ENCODE measurements at places on chromosomes 2 and 18.

- no peak for DNase-seq
Observed at GRCh38 chr2:233083782-233084181, 23.6 kb downstream of the INPP5D start.

GRCh38 chr18:43648002-43648401 is 370.7 kb upstream of the SYT4 start:
- no peak for DNase-seq

GRCh38 chr2:158091647-158092046 is 10.0 kb upstream of the UPP2 start:
- no peak for DNase-seq

- DNase-seq: no peak
Observed at GRCh38 chr2:171348056-171348455, 85.7 kb downstream of the METTL8 start.

GRCh38 chr18:33201509-33201926 is 239.0 kb downstream of the CCDC178 start:
- no peak for DNase-seq

GRCh38 chr18:22378672-22379282 is 38.9 kb downstream of the CTAGE1 start:
- no peak for DNase-seq

- no peak for DNase-seq
Observed at GRCh38 chr2:647003-647560, 30.1 kb downstream of the TMEM18 start.

GRCh38 chr2:149816756-149817551 is 229.4 kb upstream of the MMADHC start:
- no peak for DNase-seq

DNA sequence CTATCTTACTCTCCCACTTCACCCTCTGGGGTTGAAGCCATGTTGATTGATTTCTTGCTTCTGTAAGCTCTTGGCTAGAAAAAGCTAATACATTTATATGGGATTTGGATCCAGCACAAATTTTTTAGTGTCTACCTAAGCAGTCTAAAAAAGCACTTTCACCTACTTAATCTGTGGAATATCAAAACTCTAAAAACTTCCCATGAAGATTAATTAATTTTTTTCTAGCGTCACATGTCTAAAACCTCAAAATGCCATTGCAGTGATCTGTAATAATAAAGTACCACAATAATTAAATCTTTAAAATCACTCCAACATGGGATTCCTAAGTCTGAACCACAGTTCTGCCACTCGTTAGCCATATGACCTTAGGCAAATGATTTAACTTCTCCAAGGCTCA is 180.1 kb downstream of the EN1 start:
- DNase-seq: no peak

DNA sequence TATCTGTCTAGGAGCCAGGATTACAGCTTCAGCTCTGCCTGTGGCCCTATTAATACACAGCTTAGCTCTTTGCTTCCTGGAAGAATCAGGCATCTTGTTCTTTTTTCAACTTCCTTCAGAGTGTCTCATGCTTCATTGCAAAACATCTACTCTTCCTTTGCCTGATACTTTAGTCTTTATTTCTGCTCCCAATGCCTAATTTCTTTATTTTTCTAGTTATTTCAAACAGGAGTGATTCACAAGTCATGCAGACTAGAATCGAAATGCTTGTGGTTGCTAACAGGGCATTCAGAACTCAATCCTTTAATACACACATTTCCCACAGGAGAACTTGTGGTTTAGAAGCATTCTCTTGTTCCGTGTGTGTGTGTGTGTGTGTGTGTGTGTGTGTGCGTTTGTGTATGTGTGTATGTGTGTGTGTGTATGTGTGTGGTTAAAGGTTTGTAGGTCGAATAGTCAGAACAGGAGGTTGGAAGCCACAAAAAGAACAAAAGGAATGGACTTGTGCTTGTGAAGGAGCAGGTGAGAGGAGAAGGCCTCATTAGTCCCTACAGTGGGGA is 28.3 kb upstream of the INSIG2 start:
- DNase-seq: no peak

DNA sequence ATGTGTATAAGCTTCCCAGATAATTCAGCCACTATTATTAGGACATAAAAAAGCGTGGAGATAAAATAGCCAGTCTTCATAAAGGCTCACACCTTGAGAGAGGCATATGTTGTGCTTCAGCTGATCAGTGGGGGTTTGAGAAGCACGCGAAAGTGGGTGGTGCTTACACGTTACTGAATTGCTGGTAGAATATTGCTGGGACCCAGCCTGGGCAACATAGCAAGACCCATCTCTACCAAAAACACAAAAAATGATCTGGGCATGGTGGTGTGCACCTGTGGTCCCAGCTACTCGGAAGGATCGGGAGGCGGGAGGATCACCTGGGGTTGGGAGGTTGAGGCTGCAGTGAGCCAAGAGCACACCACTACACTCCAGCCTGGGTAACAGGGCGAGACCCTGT is 74.9 kb upstream of the MBOAT2 start:
- DNase-seq: no peak

DNA sequence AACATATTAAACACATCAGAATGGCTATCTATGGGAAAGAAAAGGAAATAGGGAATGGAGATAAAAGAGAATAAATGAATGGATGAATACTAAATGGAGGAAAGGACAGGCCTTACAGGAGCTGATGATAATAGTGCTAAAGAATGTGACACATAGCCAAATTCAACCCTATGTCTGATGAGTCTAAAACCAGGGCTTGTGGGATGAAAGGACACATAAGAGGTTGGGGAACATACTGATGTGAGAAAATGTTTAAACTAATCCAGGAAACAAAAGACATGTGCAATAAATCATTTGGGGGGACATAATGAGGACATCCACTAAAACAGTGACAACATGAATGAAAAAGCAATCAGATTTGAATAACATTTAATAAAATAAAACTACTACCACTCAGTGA is 120.0 kb downstream of the DYM start:
- DNase-seq: no peak

GRCh38 chr18:26511339-26512071 is 36.8 kb downstream of the KCTD1 start:
- DNase-seq: no peak

All from T-helper 1 cell (primary cell).